ENCODE measurements at places on chromosomes 12 and 14. TPM values are rescaled to one million over a fixed set of nuclear protein-coding genes. Genes with fewer than 3 reads are reported as not detected.
A peak's percentile ranks its signal among the peaks of the same experiment; 100 is the strongest.

DNA sequence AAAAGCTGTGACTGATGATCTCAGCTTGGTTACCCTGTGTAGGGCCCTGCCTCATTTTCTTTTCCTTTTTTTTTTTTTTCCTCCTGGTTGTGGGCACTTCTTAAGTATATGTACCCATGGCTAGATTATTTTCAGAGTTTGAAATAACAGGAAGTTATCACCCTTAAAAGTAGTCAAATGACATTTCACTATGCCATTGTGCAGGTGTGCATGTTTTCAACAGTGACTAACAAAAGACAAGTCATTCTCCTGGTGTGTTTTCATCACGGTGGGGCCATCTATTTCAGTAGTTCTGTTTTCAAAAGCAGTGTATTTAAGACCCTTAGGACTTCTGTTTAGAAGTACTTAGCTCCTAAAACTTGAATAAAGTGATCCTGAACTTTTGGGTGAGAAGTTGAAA is 15.0 kb downstream of the GABARAPL1 start:
- H3K27ac ChIP-seq = no peak overlapping the region
- H3K36me3 ChIP-seq = no peaks in the 10 kb centered on the region
- no peak overlapping the region for H3K4me3 ChIP-seq
- no peaks in the 10 kb centered on the region for H3K4me1 ChIP-seq
- H3K27me3 ChIP-seq = no peaks in the 10 kb centered on the region

DNA sequence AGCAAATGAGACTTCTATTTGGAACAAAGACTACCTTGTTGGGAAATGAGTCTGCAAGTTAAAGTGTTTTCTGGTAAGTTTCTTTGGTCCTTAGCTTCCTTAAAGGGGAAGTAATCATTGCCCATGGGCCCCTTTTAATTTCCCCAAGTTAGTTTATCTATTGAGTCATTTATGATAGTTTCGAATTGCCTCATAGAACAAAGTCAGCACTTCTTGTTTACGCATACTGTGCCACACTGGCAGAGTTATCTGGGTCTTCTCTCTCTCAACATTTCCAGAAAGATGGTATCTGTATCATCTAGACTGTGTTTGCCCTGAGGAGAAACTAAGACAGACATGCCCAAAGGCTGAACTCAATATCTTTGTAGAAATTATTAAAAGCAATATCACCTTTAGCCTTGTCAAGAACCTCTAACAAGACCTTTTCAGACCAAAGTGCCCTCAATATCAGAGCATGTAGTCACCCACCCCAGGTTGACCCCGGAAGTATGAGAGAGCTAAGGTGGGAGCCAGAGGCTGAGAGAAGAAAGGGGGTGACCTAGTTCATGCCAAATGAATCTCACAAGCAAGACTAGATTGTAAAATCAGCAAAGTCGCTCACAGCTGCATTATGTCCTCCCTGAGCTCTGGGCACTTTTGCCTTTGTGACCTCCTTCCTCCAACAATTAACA is 40.0 kb downstream of the GPR65 start:
- no peaks in the 10 kb centered on the region for H3K36me3 ChIP-seq
- no peaks in the 10 kb centered on the region for H3K27me3 ChIP-seq
- DNase-seq = no peak
- no peak overlapping the region for H3K4me3 ChIP-seq

Gene KRT6C
- total RNA-seq = 0.16 TPM

Gene CCND2
- 19.9 TPM for total RNA-seq

Gene SOAT2
- not detected for total RNA-seq

- H3K27ac ChIP-seq = no peak overlapping the region
- no peak overlapping the region for H3K4me3 ChIP-seq
- H3K36me3 ChIP-seq = no peaks in the 10 kb centered on the region
- DNase-seq = no peak
Observed at GRCh38 chr14:23723911-23724310, 87.7 kb downstream of the DHRS2 start.

DNA sequence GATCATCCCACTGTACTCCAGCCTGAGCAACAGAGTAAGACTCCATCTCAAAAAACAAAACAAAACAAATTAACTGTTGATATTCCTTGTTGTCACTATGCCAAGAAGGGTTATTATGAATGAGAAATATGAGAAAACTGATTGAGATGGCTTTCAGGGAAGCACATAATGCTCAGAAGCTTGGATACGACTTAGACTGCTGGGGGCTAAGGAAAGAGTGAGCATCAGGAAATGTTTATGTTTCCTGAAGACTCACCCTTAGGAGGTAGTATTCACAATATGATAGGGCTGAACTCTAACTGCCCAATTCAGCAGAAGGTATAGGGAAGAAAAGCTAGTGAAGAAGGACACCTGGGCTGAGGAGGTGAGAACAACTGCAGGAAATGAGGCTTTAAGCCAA is 6.3 kb downstream of the STYK1 start:
- H3K27me3 ChIP-seq = no peaks in the 10 kb centered on the region
- no peak overlapping the region for H3K4me3 ChIP-seq
- H3K36me3 ChIP-seq = no peaks in the 10 kb centered on the region

GRCh38 chr12:107404981-107405380 is 280.6 kb upstream of the PWP1 start:
- no peak overlapping the region for H3K27ac ChIP-seq
- DNase-seq = peak; percentile 41
- H3K4me3 ChIP-seq = no peak overlapping the region
- H3K27me3 ChIP-seq = no peaks in the 10 kb centered on the region

DNA sequence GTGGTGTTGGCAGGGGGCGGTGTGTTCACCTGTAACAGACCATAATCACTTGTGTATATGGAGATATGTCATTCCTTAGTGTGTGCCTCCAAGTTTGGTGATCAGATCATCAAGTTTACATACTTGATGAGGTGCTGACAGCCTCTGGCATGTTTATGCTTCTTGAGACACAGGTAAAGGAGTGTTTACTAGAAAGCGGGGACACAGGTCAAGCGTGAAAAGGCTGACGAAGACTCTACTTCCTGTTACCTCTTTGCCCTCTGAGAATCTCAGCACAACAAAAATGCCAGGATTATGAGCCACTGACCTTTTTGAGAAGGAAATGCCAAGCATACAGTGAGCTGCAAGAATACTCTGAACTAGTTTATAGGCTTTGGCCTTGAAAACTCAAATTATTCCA is 29.6 kb downstream of the PRDM4 start:
- no peak overlapping the region for H3K4me3 ChIP-seq
- H3K27ac ChIP-seq = no peak overlapping the region
- no peaks in the 10 kb centered on the region for H3K27me3 ChIP-seq
- no peaks in the 10 kb centered on the region for H3K36me3 ChIP-seq

- no peaks in the 10 kb centered on the region for H3K36me3 ChIP-seq
- no peak overlapping the region for H3K4me3 ChIP-seq
- no peak overlapping the region for H3K27ac ChIP-seq
- H3K4me1 ChIP-seq = peaks cover 10% of the 10 kb centered on the region
- H3K27me3 ChIP-seq = no peaks in the 10 kb centered on the region
Observed at GRCh38 chr14:71122866-71123565, 215.8 kb downstream of the PCNX1 start.

- DNase-seq = no peak
- H3K36me3 ChIP-seq = no peaks in the 10 kb centered on the region
- H3K4me3 ChIP-seq = no peak overlapping the region
- no peaks in the 10 kb centered on the region for H3K4me1 ChIP-seq
- no peaks in the 10 kb centered on the region for H3K27me3 ChIP-seq
Observed at GRCh38 chr12:112270673-112271072, 111.6 kb downstream of the HECTD4 start.

Gene OR10AD1
- total RNA-seq = not detected

- no peaks in the 10 kb centered on the region for H3K4me1 ChIP-seq
- no peak overlapping the region for H3K4me3 ChIP-seq
- no peak overlapping the region for H3K27ac ChIP-seq
- H3K36me3 ChIP-seq = no peaks in the 10 kb centered on the region
- no peaks in the 10 kb centered on the region for H3K27me3 ChIP-seq
Observed at GRCh38 chr12:29054858-29055663, 94.0 kb upstream of the FAR2 start.

GRCh38 chr12:33669349-33669748 is 229.7 kb upstream of the SYT10 start:
- no peak overlapping the region for H3K4me3 ChIP-seq
- H3K27me3 ChIP-seq = no peaks in the 10 kb centered on the region
- H3K36me3 ChIP-seq = no peaks in the 10 kb centered on the region
- H3K4me1 ChIP-seq = no peaks in the 10 kb centered on the region
- no peak for DNase-seq
- H3K27ac ChIP-seq = no peak overlapping the region

DNA sequence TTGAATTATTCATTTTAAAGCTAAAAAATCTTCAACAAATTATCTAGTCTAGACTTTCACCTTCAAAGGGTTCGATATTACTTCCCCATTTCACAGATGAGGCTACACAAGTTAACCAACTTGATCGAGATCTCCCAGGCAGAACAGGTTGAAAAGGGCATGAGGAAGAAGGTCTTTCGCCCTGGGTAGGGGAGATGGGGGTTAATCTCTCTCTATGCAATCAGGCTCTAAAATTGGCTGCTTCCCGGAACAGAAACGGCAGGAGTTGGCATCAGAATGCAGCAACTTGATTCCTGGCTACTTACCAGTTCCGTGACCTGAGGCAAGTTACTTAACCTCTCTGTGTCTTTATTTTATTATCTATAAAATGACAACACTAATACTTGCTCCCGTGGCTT is 2.4 kb upstream of the CISTR start:
- no peaks in the 10 kb centered on the region for H3K27me3 ChIP-seq
- peaks cover 12% of the 10 kb centered on the region for H3K4me1 ChIP-seq
- no peaks in the 10 kb centered on the region for H3K36me3 ChIP-seq

DNA sequence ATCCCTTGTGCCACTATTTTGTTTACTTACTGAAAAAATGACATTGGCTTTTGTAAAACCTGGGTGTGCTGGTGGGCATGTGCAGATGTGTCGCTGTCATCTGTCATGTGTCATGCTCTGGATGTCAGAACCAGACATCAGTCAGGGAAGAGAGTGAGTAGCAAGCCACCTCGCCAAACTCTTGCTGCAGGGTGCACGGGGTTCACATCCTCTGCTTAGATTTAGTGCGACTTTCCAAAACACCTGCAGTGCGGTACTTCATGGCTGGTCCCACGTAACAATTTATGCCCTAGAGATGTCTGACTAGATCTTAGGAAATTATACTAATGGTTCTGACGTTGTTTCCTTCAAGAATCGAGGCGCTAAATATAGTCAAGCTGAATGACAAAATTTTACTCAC is 106.7 kb downstream of the CRADD start:
- H3K27me3 ChIP-seq = no peaks in the 10 kb centered on the region
- DNase-seq = no peak
- peaks cover 16% of the 10 kb centered on the region for H3K4me1 ChIP-seq
- no peaks in the 10 kb centered on the region for H3K36me3 ChIP-seq
- no peak overlapping the region for H3K4me3 ChIP-seq
- H3K27ac ChIP-seq = peak overlapping the region; percentile 34

- H3K4me1 ChIP-seq = peaks cover 8% of the 10 kb centered on the region
- H3K36me3 ChIP-seq = no peaks in the 10 kb centered on the region
- H3K27ac ChIP-seq = no peak overlapping the region
- H3K27me3 ChIP-seq = no peaks in the 10 kb centered on the region
Observed at GRCh38 chr12:76060111-76060510, 24.4 kb downstream of the NAP1L1 start.

Gene VCPKMT
- 8.5 TPM for total RNA-seq

- no peak overlapping the region for H3K4me3 ChIP-seq
- no peak overlapping the region for H3K27ac ChIP-seq
- DNase-seq = no peak
- peaks cover 16% of the 10 kb centered on the region for H3K4me1 ChIP-seq
- no peaks in the 10 kb centered on the region for H3K36me3 ChIP-seq
Observed at GRCh38 chr14:95538801-95539509, 4.1 kb downstream of the GLRX5 start.

DNA sequence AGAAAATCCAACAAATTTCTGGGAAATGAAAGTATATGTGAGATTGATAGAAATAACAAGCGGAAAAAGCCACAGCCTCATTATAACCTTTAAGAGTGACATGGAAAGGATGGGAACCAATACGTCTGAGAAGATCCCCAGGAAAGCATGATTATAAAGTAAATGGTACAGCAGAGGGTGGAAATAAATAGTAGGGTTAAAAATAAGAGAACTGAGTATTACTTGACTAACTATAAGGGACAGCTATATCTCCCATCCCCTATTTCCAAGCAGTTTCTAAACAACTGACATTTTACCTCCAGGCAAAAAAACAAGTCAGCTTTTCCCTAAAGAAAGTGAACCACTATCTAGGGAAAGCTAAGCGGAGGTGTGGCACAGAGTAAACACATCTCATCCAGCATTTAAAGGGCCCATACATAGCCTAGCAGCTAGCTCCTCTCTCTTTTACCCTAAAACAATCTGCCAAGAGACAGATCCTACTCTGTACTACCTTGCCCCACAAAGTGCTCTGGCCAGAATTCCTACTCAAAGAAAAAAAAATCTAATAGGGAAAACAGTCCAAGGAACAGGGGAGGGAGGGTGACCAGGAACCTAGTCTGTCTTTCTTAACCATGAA is 11.2 kb downstream of the OSBPL8 start:
- no peak for DNase-seq
- no peaks in the 10 kb centered on the region for H3K27me3 ChIP-seq
- peaks cover 4% of the 10 kb centered on the region for H3K4me1 ChIP-seq
- no peak overlapping the region for H3K27ac ChIP-seq
- H3K36me3 ChIP-seq = no peaks in the 10 kb centered on the region

DNA sequence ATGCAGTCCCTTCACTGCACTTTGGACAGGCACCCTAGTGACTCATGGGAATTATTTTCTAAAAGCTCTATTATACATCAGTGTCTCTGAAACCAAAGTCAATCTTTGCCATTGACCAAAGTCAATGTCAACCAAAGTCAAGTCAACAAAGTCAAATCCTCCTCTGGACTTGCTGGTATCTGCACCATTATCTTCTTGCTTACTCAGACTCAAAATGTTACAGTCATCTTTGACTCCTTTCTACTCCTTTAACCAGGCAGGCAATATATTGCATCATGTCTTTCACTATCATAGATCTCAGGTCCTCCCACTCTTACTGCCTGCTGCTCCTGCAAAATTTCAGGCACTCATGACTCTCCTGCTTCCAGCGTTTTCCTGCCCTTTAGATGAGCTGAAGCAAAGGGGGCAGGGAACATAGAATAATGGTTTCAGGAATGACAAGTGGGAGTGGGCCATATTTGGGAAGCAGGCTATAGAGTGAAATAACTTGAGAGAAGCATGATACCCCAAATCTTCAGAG is 39.2 kb downstream of the IGF1 start:
- DNase-seq = no peak
- H3K36me3 ChIP-seq = no peaks in the 10 kb centered on the region
- peaks cover 6% of the 10 kb centered on the region for H3K4me1 ChIP-seq
- no peaks in the 10 kb centered on the region for H3K27me3 ChIP-seq

GRCh38 chr12:10194160-10194670 is 15.4 kb downstream of the TMEM52B start:
- no peak overlapping the region for H3K4me3 ChIP-seq
- H3K27me3 ChIP-seq = no peaks in the 10 kb centered on the region
- H3K4me1 ChIP-seq = no peaks in the 10 kb centered on the region
- H3K27ac ChIP-seq = no peak overlapping the region
- no peaks in the 10 kb centered on the region for H3K36me3 ChIP-seq
- DNase-seq = no peak

DNA sequence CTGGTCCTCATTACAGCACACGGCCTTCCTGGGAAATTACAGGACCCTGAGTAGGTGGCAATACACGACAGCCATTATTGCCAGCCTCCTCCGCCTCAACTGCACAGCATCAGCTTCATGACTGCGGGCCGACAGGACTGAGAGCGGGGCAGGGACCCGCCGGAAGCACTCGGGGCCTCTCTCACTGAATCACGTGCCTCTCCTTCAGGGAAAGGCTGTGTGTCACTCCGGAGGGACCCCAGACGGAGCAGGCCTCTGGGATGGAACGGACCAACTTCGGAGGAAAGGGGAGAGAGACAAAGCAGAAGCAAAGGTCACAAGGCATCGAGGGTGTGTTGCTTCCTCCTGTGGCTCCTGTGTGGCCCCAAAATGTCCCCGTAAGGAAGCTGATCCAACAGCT is 90.0 kb downstream of the RNF34 start:
- H3K4me3 ChIP-seq = no peak overlapping the region
- H3K27me3 ChIP-seq = no peaks in the 10 kb centered on the region
- no peaks in the 10 kb centered on the region for H3K4me1 ChIP-seq
- no peaks in the 10 kb centered on the region for H3K36me3 ChIP-seq
- H3K27ac ChIP-seq = no peak overlapping the region

All from testis (tissue), 5 donors.